Activated CD4-positive, alpha-beta memory T cell treated with anti-CD3 and anti-CD28 coated beads, Interleukin-2, amount 10 ng/mL, durations not matched to agents 7 days and 5 days (primary cell): ENCODE measurements at places on chromosomes 2 and 18.

- DNase-seq, result no peak
These were observed 24.7 kb downstream of the ASB18 start for GRCh38 chr2:236239276-236240065.

DNA sequence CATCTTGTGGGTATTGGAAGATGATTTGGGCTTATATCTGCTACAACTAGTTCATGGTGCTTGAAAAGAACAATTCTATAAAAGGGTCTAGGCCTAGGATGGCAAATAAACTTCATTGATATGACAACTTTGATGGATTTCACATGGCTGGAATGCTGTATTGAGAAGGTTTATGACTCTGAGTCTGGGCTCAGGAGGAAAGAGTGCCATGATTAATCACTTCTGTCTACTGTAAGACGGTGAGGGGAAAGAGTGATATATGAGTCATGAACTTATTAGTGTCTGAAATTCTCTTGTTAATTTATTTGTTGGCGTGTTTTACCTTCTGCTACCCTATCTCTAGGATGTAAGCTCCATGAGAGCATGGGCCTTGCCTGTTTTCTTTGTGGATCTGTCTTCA, 17.0 kb upstream of the ADCYAP1 start:
- DNase-seq, result no peak

DNA sequence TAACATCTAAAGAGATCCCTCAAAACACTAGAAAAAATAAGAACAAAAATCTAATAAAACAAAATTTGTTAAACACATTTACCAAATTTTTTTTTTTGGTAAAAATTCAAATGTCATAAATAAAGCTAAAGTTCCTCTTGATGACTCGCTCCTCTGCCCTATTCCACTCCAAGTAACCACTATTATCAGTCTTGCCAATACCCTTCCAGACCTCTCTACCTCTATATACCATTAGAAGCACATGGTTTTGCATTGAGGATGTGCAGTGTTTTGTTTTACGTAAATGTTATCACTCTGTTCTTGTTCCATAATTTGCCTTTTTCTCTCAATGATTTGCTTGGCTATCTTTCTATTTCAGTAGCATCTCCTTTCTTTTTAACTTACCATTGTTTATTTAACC, 10.9 kb downstream of the IL1B start:
- no peak for DNase-seq

- DNase-seq, result no peak
These were observed 85.9 kb upstream of the RTN4 start for GRCh38 chr2:55136138-55136541.

GRCh38 chr18:44637210-44638033, 43.3 kb upstream of the SETBP1 start:
- DNase-seq, result peak; percentile 24

DNA sequence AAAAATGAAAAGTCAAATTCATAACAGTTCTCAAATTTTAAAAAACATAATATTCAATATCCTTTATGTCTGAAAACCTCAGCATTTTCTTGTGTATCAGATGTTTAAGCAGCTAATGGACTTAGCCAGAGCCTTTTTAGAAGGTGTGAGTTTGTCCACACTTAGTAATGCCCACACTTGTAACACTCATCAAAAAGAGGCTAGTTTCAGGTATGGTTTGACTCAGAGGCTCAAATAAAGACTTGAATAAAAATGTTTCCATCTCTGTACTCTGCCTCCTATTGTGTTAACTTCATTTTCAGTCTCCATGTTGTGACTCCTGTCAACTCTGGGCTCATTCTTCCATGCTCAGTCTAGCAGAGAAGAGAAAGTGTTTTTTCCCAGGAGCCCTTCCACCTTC, 311.6 kb downstream of the IRS1 start:
- no peak for DNase-seq

- no peak for DNase-seq
These were observed 159.5 kb upstream of the CAPN13 start for GRCh38 chr2:30966786-30967185.

DNA sequence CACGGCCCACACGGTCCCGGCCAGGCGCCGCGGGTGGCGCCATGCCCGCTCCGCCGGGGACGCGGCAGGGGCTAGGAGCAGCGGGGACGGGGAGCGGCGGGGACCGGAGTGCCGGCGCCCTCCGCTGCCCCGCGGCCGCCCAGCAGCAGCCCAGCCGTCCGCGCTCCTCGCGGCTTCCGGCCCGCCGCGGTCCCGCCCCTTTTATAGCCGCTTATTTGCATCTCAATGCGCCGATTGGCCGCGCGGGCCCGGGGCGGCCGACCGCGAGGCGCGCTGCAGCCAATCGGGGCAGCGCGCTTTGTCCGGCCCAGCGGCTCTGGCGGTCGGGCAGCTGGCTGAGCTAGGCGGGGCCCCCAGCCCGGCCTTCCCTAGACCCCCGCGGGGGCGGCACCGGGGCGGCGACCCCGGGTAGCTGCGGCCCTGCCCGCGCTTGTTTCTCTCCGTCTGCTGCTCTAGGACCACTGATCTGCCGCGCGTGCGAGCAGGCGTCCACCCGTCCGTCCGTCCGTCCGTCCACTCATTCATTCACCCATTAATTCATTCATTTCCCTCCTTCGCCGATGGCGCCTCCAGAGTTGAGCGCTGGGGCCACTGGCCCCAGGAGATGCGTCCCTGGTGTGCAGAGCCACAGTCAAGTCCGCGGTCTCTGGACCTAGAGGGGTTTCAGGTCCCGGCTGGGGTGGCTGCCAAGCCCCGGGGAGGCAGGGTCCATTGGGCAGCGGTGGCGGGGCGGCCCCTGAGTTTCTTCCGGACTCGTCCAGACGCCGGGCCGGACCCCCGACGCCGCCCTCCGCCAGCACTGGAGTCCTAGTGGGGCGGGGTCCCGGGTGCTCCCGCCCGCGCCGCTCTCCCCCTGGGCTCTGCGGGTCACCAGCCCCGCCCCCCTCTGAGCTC, at the start of gene HES6:
Gene HES6, minus strand, starts transcription at position 176 of the 894 bp plus-strand sequence. Its CDS starts 133 bp downstream, at position 43.
- DNase-seq, result peak; percentile 83

GRCh38 chr2:86221066-86221684, 21.9 kb downstream of the MRPL35 start:
- peak; percentile 72 for DNase-seq

GRCh38 chr2:137467246-137467862, 496.9 kb upstream of the HNMT start:
- DNase-seq, result no peak

DNA sequence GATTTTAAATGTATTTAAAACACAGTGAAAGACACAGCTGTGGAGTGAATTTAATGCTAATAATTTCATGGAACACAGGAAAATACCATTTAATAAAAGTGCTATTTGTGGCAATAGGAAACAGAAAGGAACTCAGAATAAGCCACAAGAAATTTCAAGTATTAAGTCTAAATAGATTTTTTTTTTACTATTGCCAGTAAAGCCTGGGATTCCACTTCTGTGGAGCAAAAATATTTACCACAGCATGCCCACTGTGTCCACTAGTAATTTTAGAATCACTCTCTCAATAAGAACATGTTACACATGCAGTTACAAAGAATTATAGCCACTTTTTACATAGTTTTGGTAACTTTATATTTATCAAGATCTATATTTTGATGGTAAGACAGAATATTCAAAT, 17.2 kb downstream of the KCTD18 start:
- DNase-seq, result no peak

GRCh38 chr2:205698286-205699268, 16.3 kb downstream of the NRP2 start:
- DNase-seq, result no peak

DNA sequence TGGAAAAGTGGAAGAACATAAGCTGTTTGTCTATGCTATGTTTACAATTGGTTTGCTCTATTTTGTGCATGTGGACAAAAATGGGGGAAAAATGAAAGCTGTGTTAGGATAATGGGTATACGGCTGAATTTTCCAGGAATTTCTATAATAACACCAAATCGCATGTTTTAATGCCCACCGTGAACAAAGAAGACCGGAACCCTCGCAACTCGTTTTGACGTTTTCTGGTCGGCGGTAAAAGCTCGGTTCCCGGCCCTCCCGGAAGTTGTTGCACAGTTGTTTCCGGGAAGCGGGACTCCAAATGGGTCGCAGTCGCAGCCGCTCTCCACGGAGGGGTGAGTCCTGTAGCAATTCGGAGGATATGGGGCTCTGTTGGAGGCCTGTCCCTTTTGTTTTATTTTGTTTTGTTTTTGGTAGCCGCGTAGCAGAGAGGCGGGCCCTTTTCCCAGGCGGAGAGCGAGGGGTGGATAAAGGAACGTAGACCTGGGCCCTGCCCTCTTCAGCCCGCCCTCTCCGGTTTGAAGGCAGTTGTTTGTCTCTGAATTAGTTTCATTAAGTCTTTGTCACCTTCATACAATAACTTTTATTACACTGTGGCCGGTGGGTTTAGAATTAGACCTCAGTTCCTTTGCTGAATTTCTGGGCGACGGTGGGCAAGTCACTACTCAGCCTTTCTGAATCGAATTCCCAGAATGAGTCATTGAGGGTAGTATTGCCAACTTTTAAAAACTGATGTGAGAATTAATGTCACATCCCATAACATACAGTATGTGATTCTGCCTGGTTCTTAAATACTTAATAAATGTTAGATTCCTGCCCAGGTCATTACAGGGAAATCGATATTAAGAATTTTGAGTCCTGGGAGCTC, at the start of gene SNRNP27:
Gene SNRNP27, plus strand, starts transcription at position 273 of the 868 bp plus-strand sequence. Its CDS starts 29 bp downstream, at position 302.
- peak; percentile 84 for DNase-seq

DNA sequence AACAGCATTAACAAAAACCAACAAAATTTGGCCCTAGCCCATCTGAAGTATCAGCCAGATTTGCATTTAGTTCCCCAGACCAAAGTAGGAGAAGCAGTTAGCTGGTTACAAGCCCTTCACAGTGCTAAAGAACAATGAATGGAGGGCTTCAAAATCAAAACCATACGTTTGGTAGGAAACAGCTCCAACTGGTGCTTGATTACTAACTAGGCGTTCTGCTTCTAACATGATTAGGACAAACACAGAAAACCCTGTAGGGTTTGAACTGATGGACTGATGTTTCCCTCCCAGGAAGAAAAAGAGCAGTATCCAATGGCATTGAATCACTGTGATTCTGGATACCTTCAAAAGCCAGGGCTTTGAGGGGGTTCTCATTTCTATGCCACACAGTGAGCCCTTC, 20.5 kb upstream of the STAT4 start:
- DNase-seq, result no peak

DNA sequence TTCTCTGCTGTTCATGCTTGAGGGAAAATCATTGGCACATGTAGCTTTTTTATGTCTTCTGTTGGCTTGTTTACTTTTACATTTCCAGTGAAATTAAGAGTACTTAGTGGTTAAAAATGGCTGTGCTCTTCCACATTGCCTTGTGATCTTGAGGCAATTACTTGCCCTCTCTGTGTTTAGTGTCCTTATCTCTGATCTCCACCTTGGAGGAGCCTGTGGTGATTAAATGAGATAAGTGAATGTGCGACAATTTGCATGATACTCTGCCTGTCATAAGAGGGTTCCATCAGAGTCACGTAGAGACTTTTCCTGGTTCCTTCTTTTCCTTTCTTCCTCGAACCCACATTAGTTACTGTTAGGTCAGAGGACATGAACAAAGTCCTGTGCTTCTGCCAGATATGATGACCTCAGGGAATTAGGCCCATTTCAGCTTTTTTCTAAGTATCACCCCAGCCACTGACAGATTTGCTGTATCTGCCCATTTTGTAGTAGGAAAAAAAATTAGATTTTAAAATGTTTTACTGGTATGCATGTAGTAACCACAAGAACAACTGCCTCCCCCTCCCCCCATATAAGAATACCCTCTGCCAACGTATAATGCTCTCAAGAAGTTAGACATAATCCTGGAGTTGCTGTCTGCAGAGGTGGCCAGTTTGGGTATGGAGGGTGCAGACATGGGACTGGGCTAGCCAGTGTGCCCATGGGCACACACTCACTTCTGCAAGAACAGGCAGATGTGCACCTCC, 51.9 kb downstream of the TET3 start:
- no peak for DNase-seq

DNA sequence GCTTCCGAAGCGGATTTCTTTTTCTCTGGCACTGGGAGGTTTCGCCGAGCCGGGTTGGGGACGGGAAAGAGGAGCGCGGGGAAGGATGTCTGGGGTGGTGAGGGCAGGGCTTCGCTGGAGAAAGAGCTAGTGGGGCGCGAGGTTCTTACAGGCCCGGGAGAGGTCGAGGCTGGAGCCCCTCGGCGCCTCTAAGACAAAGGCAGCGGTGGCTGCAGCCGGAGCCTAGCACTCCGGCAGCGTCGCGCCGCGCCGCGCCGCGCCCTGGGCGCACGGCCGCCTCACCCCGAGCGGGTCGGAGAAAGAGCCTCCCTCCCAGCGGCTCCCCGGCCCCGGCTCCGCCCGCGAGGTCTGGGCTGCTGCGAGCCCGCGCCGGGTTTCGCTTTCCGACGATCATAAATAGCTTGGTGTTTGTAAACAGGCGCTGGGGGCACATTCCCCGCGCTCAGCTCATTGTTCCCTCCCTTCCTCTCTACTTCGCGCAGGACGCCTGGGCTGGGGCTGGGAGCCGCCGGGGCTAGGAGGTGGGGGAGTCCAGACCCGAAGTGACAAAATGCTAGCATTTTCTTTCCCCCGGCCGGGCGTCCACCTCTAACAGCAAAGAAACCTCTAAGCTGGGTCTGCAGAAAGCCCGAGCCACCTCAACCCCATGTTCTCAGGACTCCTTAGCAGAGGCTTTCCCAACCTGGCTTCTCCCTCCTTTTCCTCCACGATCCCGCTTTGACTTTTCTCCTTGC, 813 bp upstream of the MEIS1 start:
- peak; percentile 30 for DNase-seq

DNA sequence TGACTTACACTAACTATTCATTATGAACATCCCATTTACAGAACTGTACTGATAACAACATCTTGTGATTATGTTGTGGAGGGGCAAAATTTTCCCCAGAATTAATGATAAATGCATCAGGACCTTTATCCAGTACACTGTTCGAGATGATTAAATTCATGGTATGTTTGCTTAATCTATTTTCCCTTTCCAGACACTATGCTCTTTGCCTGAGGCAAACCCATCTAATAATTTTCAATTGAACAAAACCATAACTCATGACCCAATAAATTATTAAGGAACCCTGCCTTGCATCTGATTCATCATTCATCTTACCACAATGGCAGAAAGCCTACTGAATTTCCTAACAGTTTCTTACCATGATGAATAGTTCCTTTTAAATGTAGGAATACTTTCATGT, 385.0 kb downstream of the DSEL start:
- DNase-seq, result no peak

DNA sequence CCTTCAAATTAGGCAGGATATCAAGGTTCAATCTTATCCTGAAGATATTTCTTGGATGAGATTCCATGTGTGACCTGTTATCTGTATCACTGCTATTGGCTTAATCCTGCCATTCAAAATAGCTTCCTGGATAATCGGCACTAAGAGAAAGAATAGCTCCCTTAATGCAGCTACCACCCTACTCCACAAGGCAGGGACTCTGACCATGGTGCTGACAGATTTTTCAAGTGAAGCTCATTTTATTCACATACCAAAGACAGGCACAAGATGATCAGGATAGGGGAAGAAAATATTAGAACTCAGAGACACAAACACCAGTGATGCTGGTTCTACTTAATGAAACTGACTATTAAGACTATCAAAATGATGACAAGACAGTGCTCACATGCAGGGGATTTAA, 74.9 kb downstream of the ORC4 start:
- no peak for DNase-seq

DNA sequence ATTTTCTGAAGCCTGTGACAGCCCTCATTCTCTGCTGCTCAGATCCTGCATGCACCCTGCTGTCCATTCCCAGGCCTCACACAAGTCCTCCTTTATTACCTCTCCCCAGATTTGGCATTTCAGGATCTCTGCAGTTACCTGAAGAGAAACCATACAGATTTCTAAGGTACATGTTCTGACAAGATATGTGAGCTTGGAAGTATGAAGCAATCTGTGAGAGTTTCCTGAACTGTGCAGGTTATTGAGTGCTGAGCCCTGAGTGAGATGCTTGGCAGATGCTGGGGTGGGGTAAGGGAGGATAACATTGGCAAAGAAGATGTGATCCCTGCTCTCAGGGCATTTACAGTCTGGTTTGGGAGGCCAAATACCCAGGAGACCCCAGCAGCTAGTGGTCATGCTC, 122.1 kb upstream of the STPG4 start:
- no peak for DNase-seq
